ENCODE measurements at places on chromosomes 11 and 22. TPM values are rescaled to one million over a fixed set of nuclear protein-coding genes. Genes with fewer than 3 reads are reported as not detected.

DNA sequence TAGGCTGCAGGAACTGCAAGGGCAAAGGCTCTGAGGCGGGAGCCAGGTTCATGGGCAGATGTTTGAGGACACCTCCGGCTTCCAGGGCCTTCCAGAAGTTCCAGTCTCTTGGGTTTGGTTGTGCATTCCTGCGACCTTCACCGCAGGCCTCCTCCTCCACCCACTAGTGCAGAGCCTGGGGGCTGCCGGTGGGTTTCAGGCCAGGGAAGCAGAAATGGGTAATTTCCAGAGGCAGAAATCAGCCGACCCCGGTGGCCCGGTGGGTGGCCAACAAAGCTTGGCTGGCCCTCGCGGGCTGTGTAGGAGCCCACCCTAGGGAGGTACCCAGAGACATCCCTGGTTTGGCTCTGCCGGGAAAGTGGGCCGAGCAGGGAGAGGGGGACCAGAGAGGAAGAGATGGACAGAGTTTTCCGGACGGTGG lies 417 bp upstream of the PHETA2 start:
- no peak overlapping the region for H3K27ac ChIP-seq
- H3K4me1 ChIP-seq = peaks cover 43% of the 10 kb centered on the region
- DNase-seq = no peak

- no peak overlapping the region for H3K4me3 ChIP-seq
- no peaks in the 10 kb centered on the region for H3K4me1 ChIP-seq
- no peak for DNase-seq
- no peak overlapping the region for H3K27ac ChIP-seq
- no peaks in the 10 kb centered on the region for H3K36me3 ChIP-seq
- no peaks in the 10 kb centered on the region for H3K27me3 ChIP-seq
Measured at GRCh38 chr11:8111636-8112035, 30.6 kb downstream of the TUB start.

- no peaks in the 10 kb centered on the region for H3K4me1 ChIP-seq
- no peak overlapping the region for H3K27ac ChIP-seq
- H3K27me3 ChIP-seq = no peaks in the 10 kb centered on the region
- no peaks in the 10 kb centered on the region for H3K36me3 ChIP-seq
- no peak overlapping the region for H3K4me3 ChIP-seq
- no peak for DNase-seq
Measured at GRCh38 chr22:29171721-29172120, 34.0 kb upstream of the EMID1 start.

GRCh38 chr22:47782328-47783075 lies 1020.1 kb downstream of the TBC1D22A start:
- H3K4me3 ChIP-seq = no peak overlapping the region
- H3K27ac ChIP-seq = no peak overlapping the region
- DNase-seq = no peak
- H3K36me3 ChIP-seq = no peaks in the 10 kb centered on the region
- no peaks in the 10 kb centered on the region for H3K27me3 ChIP-seq

- no peak overlapping the region for H3K4me3 ChIP-seq
- no peak for DNase-seq
- H3K27me3 ChIP-seq = no peaks in the 10 kb centered on the region
Measured at GRCh38 chr11:132039521-132039920, 669.1 kb downstream of the NTM start.

DNA sequence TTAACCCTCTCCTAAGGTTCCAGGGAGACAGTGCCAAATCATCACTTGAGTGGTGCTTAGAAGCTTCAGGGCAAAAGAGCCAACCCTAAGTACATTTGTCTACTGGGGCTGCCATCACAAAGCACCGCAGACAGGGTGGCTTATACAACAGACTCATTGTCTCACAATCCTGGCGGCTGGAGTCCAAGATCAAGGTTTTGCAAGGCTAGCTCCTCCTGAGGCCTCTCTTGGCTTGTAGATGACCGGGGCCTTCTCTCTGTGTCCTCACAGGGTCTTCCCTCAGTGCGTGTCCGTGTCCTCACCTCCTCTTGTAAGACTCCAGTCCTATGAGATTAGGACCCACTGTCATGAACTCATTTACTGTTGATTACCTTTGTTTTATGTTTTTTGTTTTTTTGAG lies 34.1 kb upstream of the CD81 start:
- H3K27ac ChIP-seq = no peak overlapping the region
- DNase-seq = no peak
- no peaks in the 10 kb centered on the region for H3K27me3 ChIP-seq
- no peaks in the 10 kb centered on the region for H3K4me1 ChIP-seq
- H3K4me3 ChIP-seq = no peak overlapping the region

DNA sequence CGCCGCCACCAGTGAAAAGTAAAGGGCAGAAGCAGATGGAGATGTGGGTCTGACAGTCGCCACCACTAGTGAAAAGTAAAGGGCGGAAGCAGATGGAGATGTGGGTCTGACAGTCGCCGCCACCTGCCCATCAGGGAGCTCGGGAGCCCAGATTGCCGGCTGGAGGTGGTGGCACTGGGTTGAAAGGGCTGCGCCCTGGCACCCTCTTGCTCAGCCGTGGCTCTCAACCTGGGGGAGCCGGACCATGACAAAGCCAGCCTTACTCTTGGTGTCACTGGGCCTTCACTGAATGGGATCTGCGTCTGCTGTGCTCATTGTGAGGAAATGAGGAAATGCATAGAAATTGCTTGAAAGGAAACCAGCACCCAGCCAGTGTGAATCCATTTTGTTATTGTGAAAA lies 36.3 kb downstream of the AP2A2 start:
- no peaks in the 10 kb centered on the region for H3K27me3 ChIP-seq
- DNase-seq = no peak
- no peak overlapping the region for H3K27ac ChIP-seq
- H3K36me3 ChIP-seq = peaks cover 3% of the 10 kb centered on the region

DNA sequence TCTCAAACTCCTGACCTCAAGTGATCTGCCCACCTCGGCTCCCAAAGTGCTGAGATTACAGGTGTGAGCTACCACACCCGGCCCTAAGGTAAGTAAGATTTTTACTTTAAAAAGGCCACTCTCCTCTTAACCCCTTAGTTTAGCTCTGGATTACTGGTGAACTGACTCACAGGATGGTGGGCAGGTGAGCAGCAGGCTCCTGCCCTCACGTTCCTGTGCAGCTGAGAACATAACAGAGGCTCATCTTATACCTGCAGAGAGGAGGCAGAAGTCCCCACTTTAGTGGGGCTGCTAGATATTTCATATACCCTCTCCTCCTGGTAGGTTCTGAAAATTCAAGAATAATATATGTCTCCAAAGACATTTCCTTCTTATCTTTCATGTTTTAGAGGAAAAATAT lies 17.1 kb upstream of the SERPIND1 start:
- no peaks in the 10 kb centered on the region for H3K27me3 ChIP-seq
- no peak overlapping the region for H3K4me3 ChIP-seq
- no peak for DNase-seq

DNA sequence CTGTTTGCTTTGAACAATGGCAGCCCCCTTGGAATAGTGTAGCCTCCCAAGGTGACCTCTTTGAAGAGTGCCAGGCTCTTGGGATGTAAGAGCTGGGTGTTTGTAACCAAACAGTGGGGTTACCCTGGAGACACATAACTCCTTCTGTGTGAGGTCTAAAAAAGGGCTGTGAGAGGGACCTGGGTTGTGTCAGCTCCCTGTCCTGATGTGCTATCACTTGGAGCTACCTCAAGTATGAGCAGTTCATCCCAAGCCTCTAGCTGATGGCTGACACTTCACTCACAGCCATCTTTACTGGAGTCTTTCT lies 40.2 kb downstream of the TSPAN18 start:
- no peaks in the 10 kb centered on the region for H3K4me1 ChIP-seq
- no peak overlapping the region for H3K4me3 ChIP-seq
- no peaks in the 10 kb centered on the region for H3K36me3 ChIP-seq
- no peaks in the 10 kb centered on the region for H3K27me3 ChIP-seq

DNA sequence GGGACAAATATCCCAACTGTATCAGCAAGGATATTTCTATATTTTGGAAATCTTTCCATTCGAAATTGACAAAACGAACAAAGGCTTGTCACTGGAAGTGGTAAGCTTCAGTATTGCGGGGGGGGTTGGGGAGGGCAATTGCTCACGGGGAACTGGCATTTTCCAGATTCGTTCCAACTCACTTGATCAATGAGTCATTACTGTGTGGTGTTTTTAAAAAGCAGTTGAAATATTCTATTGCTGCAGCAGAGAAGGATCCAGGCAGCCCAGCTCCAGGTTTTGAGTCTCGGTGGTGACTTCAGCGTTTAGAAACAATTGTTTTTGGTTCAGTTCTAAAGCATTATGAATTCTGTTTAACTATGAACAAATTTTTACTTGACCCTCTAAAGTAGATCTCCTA lies 33.8 kb upstream of the FBLN1 start:
- no peak overlapping the region for H3K27ac ChIP-seq
- no peaks in the 10 kb centered on the region for H3K36me3 ChIP-seq
- H3K4me1 ChIP-seq = no peaks in the 10 kb centered on the region
- H3K27me3 ChIP-seq = no peaks in the 10 kb centered on the region
- no peak overlapping the region for H3K4me3 ChIP-seq

DNA sequence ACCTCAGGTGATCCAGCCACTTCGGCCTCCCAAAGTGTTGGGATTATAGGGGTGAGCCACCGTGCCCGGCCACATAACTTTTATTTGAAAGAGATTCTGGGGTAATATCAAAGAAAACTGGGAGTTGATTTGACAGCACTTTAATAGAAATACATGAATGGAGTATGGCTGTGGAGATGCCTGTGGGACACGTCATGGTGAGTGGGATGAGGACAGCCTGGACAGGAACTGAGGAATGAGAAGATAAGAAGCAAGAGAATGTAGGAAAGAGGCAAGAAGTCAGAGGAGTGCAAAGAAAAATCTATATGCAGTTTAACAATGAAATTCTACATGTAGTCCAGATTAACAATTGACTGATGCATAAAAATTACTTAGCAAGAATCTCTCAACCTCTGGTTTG lies 31.0 kb downstream of the SLC22A6 start:
- no peaks in the 10 kb centered on the region for H3K36me3 ChIP-seq
- H3K27ac ChIP-seq = no peak overlapping the region
- H3K27me3 ChIP-seq = no peaks in the 10 kb centered on the region
- H3K4me1 ChIP-seq = peaks cover 7% of the 10 kb centered on the region
- H3K4me3 ChIP-seq = no peak overlapping the region

- H3K27ac ChIP-seq = peak overlapping the region; percentile 59
- no peaks in the 10 kb centered on the region for H3K4me1 ChIP-seq
- H3K4me3 ChIP-seq = peak overlapping the region; percentile 56
- peaks cover 2% of the 10 kb centered on the region for H3K27me3 ChIP-seq
- peaks cover 11% of the 10 kb centered on the region for H3K36me3 ChIP-seq
Measured at GRCh38 chr22:45503050-45503815, 550 bp downstream of the FBLN1 start.

- H3K27me3 ChIP-seq = no peaks in the 10 kb centered on the region
- DNase-seq = no peak
- H3K27ac ChIP-seq = no peak overlapping the region
- no peak overlapping the region for H3K4me3 ChIP-seq
Measured at GRCh38 chr11:69385832-69386427, 92.0 kb downstream of the MYEOV start.

DNA sequence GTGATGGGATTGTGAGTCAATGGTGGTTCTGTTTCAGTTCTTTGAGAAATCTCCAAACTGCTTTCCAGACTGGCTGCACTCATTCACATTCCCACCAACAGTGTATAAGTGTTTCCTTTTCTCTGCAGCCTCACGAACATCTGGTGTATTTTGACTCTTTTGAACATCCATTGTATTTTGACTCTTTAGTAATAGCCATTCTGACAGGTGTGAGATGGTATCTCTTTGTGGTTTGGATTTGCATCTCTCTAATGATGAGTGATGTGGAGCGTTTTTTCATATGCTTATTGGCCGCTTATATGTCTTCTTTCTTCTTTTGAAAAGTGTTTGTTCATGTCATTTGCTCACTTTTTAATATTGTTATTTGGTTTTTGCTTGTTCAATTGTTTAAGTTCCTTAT lies 19.4 kb downstream of the NELL1 start:
- no peak overlapping the region for H3K27ac ChIP-seq
- DNase-seq = no peak
- H3K36me3 ChIP-seq = no peaks in the 10 kb centered on the region
- no peak overlapping the region for H3K4me3 ChIP-seq

- no peak overlapping the region for H3K4me3 ChIP-seq
- no peaks in the 10 kb centered on the region for H3K27me3 ChIP-seq
- DNase-seq = no peak
- H3K4me1 ChIP-seq = no peaks in the 10 kb centered on the region
Measured at GRCh38 chr22:35044607-35045390, 21.2 kb upstream of the ISX start.

DNA sequence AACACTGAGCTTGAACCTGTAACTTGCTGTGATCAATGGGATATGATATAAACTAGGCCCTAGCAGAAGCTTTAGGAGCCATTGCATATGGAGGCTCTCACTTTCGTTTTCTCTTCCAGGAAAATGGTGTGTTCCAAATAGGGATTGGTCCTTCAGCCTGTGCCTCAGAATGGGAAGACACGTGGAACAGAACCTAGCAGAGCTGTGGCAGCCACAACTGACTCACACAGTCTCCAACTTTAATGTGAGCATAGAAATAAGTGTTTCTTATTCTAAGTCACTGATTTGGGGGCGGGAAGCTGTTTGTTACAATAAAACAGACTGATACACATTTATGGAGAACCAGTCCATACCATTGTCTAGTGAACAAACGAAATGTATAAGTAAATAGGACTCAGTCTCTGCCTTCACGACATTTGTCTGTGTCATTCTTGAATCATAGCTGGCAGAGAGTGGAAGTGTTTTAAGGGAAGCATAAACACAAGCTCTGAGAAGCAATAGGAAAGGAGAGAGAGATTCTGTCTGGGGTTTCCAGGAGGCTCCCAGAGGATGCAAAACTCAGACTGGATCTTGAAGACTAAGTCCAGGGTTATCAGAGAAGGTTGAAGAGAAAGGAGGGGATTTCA lies 97.3 kb downstream of the GALNT18 start:
- no peak overlapping the region for H3K4me3 ChIP-seq
- no peak overlapping the region for H3K27ac ChIP-seq
- H3K36me3 ChIP-seq = no peaks in the 10 kb centered on the region
- DNase-seq = no peak
- H3K27me3 ChIP-seq = no peaks in the 10 kb centered on the region
- no peaks in the 10 kb centered on the region for H3K4me1 ChIP-seq

- no peak overlapping the region for H3K4me3 ChIP-seq
- DNase-seq = no peak
- H3K27me3 ChIP-seq = no peaks in the 10 kb centered on the region
- peaks cover 8% of the 10 kb centered on the region for H3K4me1 ChIP-seq
- peak overlapping the region; percentile 2 for H3K27ac ChIP-seq
Measured at GRCh38 chr22:36339171-36340065, 48.3 kb downstream of the MYH9 start.

The CCDC157 gene
- 2.4 TPM for polyA plus RNA-seq

The BIK gene
- 26.2 TPM for polyA plus RNA-seq

The ART1 gene
- not detected for polyA plus RNA-seq

The MS4A12 gene
- polyA plus RNA-seq = not detected

The PRR5L gene
- polyA plus RNA-seq = 5.6 TPM

The INSC gene
- polyA plus RNA-seq = 3.8 TPM

The CRYAB gene
- polyA plus RNA-seq = 260 TPM

The SLC22A12 gene
- polyA plus RNA-seq = not detected

The CARD16 gene
- polyA plus RNA-seq = 67.3 TPM

Measured in small intestine (tissue), 16 donors.